ENCODE measurements at places on chromosomes 5 and 9.

GRCh38 chr5:38249812-38250211 is 8.5 kb upstream of the EGFLAM start:
- DNase-seq: no peak

GRCh38 chr5:169944115-169944514 is 36.2 kb downstream of the INSYN2B start:
- no peak for DNase-seq

DNA sequence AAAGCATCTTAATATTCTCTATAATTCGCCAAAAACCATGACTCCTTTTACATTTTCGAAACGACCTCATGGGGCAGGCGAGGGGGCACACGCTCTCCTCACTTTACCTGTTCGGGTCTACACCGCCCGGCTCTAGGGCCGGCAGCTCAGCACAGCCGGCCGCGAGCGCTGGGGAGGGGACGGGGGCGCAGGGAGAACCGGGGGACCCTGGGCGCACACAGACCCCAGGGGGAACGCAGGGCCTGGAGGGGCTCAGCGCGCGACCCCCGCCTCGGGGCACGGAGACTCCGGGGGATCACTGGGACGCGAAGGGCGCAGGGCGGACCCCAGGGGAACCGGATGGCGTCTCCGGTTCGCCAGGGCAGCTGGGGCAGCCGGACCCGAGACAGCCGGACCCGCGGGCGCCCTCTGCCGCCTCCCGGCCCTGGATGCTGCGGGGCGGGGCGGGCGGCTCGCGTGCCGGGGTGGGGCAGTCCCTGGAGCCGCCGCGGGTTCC is at the start of gene AHRR:
Gene AHRR (plus strand): TSS at position 485 of the 496 bp plus-strand sequence. CDS start 22,189 bp downstream, outside the sequence.
- DNase-seq: no peak

- DNase-seq: no peak
These were observed 233.8 kb upstream of the MPDZ start for GRCh38 chr9:13513286-13513685.

DNA sequence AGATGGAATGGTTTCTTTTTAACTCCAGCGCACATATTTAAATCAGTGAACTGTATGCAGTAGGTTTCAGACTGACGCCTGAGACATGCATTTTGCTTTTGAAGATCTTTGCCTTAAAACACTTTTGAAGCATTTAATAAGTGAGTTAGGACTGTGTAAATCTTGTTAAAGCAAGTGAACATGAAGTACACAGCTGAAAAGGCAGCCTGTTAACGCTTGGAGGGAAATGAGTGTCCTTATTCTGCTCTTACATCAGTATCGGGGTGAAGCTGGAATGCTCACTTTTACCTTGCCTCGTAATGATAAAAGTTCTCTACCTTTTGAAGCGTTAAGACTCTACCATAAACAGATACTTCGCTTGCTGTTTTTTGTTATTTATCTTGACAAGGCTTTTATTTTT is 552.2 kb downstream of the ZNF608 start:
- DNase-seq: no peak

DNA sequence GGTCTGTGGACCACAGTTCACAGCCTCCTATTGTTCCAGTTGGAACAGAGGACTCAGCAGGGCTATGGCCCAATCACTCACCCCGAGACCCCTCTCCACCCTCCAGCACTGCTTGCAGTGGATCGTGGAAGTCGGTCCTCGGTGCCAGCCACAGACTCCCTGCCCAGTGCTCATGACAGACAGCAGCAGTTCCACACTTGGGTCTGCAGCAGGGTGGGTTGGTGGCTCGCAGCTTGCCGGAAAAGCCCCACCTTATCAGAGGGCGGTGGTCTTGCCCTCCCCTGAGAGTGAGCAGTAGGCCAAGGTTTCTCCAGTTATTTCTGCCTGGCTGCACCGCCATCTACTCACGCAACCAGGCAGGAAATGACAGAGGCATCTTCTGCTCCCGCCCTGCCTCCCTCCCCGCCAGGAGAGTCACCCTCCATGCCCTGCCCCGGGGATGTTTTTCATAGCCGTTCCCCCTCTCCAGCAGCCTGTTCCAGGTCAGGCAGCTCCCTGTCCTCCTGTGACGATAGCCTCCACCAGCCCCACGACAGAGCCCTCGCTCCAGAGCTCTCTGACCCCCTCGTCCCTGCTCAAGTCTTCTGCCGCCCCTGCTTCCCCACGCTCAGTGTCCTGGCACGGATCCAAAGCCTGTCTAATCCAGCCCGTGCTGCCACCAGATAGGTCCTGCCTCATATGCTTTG is 34.5 kb downstream of the UNC5A start:
- DNase-seq: no peak

DNA sequence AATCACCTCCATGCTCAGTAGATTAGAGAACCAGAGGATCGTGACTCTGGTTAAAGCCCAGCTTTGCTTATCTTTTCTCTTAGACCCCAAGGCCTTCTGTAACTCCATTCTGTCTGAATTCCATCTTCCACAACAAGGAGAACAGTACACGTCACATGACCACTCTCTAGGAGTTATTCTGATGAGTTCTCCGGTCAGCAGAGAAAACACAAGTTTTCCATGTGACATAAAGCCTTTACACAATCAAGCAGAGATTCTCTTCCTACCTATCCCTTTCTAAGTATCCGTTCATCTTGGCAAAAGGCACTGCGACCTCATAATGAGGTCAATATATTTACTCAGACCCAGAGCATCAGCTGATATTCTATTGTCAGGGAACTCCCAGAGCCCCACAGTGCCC is 112.3 kb downstream of the TRPM6 start:
- no peak for DNase-seq

DNA sequence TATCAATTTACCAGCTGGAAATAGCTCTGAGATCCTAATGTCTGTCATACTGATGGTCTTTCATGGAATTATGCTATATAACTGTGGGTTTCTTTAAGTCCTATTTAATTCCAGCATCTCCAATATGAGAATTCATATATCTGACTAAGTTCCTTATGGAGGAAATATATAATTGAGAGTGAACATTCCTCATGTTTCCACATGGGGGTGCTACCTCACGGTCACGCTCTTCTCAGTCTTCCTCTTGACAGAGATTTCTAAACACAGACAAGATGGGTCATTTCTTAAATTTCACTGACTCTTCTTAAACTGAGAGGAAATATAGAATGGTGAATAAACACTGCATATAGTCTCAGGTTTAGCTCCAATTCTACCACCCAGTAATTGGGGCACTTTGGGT is 212.1 kb downstream of the SLF1 start:
- DNase-seq: no peak

- no peak for DNase-seq
These were observed 16.7 kb downstream of the QRFP start for GRCh38 chr9:130879863-130880411.

GRCh38 chr9:8706531-8706930 is 907.0 kb upstream of the DMAC1 start:
- DNase-seq: no peak

DNA sequence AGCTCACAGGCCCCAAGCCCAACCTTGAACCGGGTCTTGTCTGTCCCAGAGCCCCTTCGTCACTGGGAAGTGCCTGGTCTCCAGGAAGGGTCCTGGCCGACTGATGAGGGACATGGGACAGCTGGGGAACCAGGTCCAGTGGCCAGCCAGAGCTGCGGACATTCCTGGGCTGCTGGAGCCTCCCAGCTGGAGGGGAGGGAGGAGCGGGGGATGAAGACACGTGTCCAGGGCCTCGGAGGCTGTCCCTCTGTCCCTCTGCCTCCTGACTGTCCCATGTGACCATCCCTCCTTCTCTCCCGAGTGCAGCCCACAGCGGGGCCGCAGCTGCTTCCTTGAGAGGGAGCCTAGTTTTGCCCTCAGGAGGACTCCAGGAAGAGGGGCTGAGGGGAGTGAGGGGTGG is 41.7 kb upstream of the UBAC1 start:
- DNase-seq: no peak

GRCh38 chr5:121386334-121386733 is 465.3 kb upstream of the FTMT start:
- no peak for DNase-seq

DNA sequence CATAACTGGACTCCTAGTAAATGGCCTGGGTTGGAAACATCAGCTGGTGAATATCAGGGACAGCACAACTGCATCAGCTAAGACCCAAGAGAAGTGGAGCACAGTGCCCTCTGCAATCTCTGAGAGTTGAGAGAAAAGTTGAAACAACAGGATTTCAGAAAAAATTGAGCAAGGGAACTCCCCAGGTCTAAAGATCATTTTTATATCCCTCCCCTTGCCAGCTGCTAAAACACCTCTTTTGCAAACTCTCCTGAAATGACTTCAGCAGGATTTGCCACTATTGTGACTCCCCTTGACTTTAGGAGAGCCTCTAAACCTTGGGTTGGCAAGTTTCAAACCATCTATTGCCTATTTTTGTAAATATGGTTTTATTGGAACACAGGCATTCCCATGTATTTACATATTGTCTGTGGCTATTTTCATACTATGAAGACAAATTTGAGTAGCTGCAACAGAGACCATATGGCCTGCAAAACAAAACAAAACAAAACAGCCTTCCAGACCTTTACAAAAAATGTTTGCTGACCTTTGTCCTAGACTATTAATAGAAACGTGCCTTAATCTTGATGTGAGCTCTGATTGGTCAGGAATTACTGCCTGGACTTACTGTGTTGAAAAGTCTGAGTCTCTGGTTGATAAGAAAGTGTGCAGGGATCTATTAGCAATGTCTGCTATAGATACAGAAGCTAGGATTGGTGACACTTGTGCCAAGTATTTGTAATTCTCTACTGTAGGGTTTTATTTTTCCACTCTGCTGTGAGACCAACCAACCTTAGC is 37.7 kb upstream of the PLPPR1 start:
- no peak for DNase-seq

DNA sequence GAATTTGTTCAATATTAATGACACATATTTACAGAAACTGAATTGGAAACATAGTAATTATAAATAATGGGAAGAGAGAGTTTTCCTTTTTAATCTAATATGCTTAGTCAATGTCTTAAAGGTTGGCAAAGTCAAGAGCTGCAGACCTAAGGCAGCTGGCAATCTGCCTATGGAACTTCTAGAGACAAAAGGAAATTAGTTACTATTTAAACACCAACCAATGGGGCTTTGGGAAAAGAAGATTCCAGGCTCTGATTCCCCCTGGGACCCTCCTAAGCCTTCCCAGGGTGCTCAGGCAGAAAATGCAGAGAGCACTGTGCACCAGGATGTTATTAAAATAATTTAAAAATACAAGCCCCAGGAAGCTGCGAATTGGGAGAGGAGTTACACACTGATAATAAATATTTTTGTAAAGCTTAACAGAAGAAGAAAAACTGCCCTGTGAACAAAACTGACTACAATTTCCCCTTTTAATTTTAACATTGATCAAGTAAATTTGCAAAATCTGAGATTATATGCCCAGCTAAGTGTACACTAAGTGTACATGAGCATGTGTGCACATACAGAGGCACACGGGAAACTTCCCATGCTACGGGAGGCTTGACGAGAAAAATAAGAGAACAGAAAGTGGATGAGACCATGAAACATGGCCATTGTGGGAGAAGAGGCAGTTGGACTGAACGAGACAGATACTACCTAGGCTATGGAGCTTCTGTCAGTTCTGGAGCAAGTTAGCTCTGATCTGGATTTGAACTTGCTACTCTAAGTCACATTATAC is 77.4 kb upstream of the ADAMTS16 start:
- DNase-seq: no peak

- no peak for DNase-seq
These were observed 58.8 kb downstream of the MROH2B start for GRCh38 chr5:41012318-41012717.

DNA sequence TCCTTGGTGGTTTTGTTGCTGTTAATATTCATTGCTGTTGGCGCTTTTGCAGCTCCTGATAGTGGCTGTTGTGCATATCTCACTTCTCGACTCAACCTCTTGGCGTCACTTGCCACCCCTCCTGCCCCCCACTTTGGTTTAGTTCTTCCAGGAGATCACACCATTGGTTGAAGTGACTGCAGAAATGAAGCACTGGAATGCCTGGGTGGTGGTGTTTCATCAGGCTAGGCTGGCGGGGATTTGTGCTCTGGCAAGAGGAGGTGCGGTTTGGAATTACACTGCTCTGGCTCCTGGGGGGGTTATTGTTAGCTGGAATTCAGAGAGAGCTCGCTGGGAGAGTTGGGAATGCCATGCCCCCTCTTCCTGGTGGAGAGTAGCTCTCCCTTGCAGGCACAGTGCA is 11.5 kb downstream of the PRRC2B start:
- no peak for DNase-seq

GRCh38 chr5:116076496-116076895 is 8.3 kb upstream of the COMMD10 start:
- no peak for DNase-seq

DNA sequence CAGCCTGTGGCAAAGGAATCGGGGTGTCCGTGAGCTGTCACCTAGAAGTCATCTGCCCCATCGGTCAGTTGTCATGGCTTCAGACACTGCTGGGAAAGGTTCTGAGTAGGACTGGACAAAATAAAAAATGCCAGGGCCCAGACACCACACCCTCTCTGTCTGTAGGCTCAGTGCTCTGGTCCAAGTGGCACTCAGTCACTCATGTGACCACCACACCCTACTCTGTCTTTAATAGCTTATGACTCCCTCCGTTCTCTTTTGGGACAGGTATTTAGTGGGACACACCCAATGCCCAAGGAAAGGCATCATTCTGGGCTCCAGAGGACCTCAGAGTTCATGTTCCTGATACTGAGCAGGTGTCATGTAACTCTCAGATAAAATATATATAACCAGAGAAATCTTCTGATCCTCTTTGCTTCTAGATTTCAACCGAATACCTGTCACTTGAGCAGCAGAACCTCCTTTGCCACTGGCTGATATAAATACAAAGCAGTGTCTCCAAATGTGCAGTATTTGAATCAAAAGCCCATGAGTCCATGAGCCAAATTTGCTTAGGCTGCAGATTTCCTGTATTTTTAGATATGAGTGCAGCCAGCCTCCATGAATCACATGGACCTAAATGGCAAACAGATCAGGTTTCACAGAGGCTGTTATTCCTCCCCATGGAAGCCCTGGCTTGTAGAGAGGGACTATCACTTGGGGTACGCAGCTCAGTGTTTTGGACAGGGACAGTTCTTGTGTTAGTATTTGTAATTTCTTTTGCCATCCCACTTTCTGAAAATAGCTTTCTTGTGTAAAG is 272.0 kb downstream of the ARHGAP26 start:
- no peak for DNase-seq

DNA sequence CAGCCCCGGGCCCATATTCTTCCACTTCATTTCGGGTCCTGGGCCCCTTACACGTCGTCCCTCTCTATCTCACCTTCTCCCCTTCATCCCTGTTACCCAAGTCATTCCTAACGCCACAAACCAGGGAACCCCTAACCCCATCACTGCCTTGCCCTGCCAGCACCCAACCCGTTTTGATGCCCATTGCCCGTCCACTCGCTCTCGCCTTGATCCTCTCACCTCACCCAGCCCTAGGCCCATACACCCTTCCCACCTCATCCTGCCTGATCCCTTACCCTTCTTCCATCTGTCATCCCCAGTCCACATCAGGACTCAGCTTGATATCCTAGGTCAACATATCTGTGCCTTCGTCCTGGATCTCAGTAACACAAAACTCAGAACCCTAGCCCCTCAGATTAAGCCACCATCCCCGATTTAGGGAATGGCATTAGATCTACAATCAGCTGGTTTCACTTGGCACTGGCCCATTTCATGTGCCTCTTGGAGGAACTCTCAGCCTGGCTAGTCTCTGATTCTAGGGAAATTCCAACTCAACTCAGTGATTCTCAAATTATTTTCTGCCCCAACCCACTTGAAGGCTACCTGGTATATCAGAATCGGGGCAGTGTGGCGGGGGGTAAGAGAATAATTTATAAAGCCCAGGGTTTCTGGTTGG is 489 bp downstream of the CHMP5 start:
- no peak for DNase-seq
